SW 1271 (cell line): ENCODE measurements at places on chromosomes 2 and 18.

DNA sequence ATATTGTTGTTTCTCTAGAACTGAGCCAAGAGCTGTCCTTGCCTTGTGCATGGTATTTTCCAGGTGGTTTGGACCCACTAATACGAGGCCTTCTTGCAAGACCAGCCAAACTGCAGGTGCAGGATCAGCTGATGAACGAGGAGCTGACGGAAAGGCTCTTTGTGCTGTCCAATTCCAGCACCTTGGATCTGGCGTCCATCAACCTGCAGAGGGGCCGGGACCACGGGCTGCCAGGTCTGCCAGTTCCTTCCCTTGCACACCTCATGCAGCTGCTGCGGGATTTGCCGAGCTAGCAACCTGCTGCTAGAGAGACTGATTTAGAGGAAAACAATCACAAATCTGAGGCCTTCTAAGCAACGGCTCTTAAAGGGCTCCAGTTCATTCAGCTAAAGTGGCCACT is 74.5 kb downstream of the TPO start:
- DNase-seq, result no peak

- no peak for DNase-seq
Measured at GRCh38 chr2:186962085-186962747, 113.2 kb upstream of the ZSWIM2 start.

DNA sequence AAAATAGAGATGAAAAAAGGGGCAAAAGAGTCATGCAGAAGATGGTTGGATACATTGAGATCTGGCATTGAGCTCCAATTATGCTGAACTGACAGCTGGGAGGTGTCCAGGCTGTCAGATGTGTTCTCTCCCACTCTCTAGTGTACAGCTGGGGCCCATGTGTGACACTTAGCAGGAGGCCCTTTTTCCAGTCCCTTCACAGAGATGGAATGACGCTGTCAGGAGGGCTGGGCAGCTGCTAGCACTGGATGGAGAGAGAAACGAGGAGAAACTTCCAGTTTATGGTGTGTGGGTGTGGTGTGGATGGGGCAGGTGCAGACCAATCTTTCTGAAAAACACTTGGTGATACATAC is 437.7 kb upstream of the HS6ST1 start:
- no peak for DNase-seq

DNA sequence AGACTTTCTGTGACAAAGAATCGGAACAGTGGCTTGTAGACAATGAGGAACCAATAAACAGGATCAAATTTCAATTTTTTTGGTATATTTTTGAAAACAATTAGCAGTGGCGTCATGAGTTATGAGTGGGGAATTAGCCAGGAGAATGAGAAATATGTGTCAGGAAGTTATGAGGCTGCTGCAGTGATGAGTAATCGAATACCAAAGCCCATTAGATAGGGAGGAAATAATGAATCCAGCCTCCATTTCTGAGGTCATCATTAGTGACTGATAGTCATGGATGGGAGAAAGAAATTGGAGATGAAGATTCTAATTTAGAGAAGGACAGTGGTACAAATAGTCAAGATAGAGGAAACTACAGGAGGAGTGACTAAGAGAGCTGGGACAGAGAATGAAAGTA is 673.1 kb upstream of the VRK2 start:
- peak; percentile 27 for DNase-seq

DNA sequence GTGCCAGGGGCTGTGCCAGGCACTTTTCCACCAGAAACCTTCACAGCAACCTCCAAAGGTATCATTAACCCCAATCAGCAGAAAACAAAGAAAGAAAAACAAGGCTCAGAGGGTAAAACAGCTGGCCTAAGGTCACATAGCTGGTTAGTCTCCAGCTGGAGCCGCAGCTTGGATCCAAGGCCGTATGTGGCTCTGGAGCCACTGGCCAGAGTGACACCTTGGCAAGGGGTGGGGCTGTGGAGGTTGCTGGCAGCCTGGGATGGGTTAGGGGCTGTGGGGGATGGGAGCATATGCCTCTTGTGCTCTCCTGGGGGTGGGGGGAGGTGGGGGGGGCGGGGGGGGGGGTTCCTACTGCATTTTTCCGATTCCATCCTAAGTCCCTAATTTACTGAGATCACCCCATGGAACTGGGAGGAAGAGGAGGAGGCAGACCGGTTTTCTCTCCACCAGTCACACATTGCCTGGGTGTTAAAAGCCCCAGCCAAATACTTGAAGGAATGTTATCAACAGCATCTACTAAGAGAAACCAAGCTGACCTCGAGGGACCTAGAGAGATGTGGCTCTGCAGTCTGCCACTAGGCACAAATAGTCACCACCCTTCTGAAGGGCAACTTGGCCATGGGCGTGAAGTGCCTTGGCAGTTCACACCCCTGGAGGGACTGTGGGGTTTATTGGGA is 8.0 kb downstream of the HAAO start:
- no peak for DNase-seq

- DNase-seq, result no peak
Measured at GRCh38 chr2:156306821-156307220, 25.7 kb downstream of the NR4A2 start.

GRCh38 chr2:177352441-177353186 is 40.0 kb upstream of the AGPS start:
- no peak for DNase-seq

- no peak for DNase-seq
Measured at GRCh38 chr2:233448220-233448559, 93.9 kb downstream of the DGKD start.

GRCh38 chr18:76988031-76988826 is 144.4 kb downstream of the MBP start:
- no peak for DNase-seq

DNA sequence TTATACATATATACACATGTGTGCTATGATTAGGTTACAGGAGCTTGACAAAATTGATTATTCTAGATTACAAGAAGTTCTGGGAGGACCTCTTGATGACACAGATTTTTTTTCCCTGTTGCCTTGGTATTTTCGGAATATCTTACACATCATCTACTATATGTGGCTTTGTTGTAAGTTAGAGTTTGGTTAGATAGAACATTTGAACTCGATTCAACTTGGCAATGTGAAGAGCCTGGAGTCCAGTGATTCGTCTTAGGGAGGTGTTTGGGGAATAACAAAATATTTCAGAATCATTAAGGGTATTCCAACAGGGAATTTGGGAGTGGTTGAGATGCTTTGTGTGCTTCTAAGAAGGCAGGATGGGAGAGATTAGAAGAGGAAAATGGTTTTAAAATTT is 39.3 kb upstream of the EFEMP1 start:
- DNase-seq, result no peak

DNA sequence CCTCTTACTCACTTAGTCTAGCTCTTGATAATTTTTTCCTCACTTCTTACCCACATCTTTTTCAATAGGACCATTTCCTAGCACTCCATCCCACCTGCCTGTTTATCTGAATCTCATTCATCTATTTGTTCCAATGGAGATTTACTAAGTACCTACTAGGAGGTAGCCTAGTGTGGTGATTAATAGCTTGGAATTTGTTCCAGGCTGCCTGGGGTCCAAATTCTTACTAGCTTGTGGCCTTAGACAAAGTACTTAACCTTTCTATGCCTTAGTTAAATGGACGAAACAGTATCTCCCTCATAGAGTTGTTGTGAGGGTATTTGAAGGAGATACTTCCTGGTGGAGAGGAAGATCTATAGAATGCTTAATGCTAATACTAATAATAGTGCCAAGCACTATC is 42.9 kb upstream of the SERTAD2 start:
- no peak for DNase-seq

GRCh38 chr2:237194081-237194480 is 108.4 kb downstream of the COPS8 start:
- no peak for DNase-seq

GRCh38 chr2:241030333-241030680 is 31.9 kb downstream of the SNED1 start:
- DNase-seq, result no peak

DNA sequence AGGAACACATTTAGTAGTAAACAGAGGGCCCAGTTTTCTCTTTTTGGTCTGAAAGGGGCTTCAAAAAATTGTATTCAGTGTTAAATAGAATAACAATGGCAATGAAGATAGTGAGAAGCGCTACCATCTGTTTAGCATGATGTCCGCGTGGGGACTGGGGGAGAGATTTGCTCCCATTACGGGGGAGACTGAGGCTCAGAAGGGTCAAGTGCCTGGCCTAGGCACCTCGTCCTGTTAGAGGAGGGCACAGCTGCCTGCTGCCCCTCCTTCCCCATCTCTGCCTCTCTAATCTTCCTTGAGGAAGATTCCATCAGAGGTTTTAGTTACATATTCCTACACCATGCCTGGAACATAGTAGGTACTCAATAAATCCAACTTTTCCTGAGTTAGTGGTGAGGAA is 10.1 kb upstream of the TMEM185B start:
- no peak for DNase-seq

DNA sequence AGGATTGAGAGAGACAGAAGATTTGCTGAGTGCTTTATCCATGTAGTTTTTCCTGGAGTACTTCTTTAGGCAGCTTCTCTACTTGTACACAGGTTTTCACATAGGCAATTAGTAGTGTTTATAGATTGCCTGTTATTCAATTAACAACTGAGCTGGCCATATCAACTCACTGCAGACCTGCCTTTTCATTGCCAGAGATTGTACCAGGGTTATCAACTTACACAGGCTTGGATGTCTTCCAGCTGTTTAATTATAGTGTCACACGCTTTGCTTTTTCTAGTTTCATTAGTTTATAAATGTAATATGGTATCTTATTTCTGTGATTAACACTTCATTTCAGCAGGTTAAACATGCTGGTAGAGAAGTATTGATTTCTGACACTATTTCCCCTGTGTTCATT is 125.9 kb downstream of the GPD2 start:
- DNase-seq, result no peak

- DNase-seq, result no peak
Measured at GRCh38 chr2:84882414-84882738, 1.5 kb upstream of the TRABD2A start.

DNA sequence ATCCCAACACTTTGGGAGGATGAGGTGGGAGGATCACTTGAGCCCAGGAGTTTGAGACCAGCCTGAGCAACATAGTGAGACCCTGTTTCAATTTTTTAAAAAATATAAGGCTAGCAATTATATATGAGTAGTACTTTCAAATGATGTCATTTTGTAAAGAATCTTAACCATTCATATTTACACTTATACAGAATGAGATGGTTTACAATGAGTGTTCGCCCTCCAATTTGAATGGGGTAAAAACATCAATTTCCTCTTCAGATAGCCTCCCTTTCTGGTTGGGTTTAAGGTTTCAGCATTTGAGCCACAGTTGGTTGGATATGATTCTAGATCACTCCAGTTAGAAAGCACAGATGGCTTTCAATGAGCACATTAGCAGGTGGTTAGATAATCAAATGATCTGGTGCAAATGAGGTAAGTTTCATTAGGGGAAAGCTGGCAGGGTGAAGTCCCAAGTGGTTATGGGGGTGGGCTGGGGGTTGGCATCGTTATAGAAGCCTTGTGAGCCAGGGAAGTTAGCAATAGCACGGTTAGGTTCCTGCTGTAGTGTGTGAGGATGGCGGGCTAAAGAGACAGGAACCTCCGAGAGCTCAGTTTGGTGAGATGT is 63.9 kb downstream of the TRPM8 start:
- no peak for DNase-seq

DNA sequence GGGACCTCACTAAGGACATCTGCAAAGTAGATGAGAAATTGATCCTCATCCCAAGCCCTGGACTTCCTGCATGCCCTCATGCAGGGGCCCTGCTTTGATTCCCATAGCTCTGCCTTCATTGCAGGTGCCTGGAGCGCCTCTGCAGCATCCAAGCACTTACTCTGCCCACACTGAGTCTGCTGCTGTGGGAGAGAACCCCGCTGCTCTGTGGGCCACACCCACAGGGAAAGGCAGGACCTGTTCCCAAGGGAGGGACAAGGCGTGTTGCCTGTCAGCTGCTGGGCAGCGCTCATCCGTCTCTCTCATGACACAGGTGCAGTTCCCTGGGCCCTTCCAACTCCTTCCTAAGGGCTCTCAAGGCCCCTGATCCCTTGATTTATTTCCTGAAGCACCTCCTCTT is 266.8 kb upstream of the SMIM21 start:
- no peak for DNase-seq

- DNase-seq, result no peak
Measured at GRCh38 chr18:36756242-36756641, 72.6 kb downstream of the TPGS2 start.

- no peak for DNase-seq
Measured at GRCh38 chr2:177467646-177468045, 75.1 kb downstream of the AGPS start.

- DNase-seq, result no peak
Measured at GRCh38 chr2:99217929-99218501, 37.0 kb downstream of the MRPL30 start.

- no peak for DNase-seq
Measured at GRCh38 chr2:174503161-174503809, 16.5 kb upstream of the GPR155 start.

GRCh38 chr2:222751821-222752719 is 80.6 kb downstream of the MOGAT1 start:
- no peak for DNase-seq

- DNase-seq, result no peak
Measured at GRCh38 chr18:3761266-3761665, 311.3 kb downstream of the TGIF1 start.

DNA sequence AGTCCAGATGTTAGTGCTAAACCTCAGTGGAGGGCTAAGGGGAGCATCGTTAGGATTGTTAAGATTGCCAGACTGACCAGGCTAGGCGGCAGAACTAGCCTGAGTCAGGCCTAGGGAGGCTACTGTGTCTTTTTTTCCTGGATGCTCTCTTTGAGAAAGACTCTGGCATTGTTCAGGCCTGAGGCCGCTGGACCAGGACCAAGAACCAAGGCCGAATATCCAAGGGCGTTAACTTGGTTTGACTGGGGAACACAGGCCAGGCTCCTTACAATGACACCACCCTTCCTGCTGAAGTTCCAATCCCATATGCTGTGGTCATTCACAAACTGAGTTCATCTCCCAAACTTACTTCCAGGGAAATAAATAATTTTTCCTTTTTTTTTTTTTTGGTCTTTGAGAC is 10.6 kb downstream of the HTRA2 start:
- no peak for DNase-seq

- DNase-seq, result no peak
Measured at GRCh38 chr18:75029481-75029880, 179.5 kb downstream of the PTGR3 start.

- DNase-seq, result no peak
Measured at GRCh38 chr2:69682525-69682924, 39.0 kb upstream of the AAK1 start.

DNA sequence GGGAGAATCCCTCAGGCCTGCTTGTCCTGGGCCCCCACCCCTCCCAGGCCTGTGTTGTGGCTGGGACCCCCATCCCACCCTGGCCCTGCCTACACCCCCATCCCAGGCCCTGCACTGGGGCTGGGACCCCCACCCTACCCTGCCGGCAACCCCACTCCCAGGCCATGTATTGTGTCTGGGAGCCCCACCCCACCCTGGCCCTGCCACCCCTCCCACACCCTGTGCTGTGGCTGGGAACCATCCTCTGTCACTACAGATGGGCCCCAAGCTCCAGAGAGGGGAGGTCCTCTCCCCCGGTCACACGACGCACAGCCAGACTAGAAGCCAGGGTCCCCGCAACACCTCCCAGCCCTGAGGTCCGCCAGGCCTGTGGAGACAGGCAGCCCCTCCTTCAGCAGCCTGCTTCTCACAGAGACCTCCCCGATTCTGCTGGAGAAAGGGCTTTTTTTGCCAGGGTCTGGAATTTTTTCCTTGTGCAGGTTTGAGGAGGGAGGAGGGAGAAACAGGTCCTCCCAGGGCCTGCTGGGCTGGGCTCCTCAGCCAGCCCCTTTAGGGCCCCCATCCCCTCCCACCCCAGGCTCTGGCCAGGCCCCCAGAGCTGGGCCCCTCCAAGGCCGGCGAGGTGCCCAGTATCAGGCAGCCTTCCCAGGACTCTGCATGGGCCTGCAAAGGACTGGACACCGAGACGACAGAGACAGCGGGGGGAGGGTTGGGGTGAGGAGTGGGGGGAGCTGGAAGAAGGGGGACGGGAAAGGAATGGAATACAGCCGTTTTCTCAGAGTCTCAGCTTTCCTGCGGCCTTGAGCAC is 28.0 kb downstream of the KIF1A start:
- no peak for DNase-seq
